ENCODE measurements at places on chromosomes 5 and 9.

- DNase-seq = no peak
- H3K4me1 ChIP-seq = peaks cover 41% of the 10 kb centered on the region
- peaks cover 6% of the 10 kb centered on the region for H3K27me3 ChIP-seq
- H3K36me3 ChIP-seq = no peaks in the 10 kb centered on the region
- H3K4me3 ChIP-seq = no peak overlapping the region
These were observed 180.4 kb upstream of the S1PR3 start for GRCh38 chr9:88810826-88811225.

DNA sequence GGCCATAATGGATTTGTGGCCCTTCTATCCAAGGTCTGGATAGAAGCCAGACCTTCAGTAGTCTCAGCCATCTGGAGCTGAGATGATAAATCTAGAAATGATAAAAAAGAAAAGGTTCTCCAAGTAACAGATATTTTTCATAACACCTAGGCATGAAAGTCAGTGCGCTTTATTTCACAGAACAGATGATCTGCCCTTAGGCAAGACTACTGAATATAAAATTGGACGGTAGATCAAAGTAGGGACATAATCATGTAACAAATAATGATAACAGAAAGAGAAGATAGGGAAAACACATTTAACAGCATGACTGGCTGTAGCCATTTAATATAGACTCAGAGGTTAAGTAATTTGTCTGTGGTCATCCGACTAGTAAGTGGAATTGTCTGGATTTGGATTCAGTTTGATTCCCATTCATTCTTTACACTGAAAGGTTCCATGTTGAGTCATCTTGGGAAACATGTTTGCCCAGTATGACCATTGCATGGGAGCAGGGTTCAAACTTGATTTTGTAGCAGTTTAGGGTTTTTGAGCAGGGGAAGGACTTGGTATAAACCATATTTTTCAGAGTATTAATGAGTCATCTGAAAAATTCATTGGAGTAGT lies 4.1 kb upstream of the CAVIN4 start:
- H3K4me1 ChIP-seq = no peaks in the 10 kb centered on the region
- no peak for DNase-seq
- no peak overlapping the region for H3K27ac ChIP-seq
- H3K36me3 ChIP-seq = peaks cover 17% of the 10 kb centered on the region
- no peak overlapping the region for H3K4me3 ChIP-seq

DNA sequence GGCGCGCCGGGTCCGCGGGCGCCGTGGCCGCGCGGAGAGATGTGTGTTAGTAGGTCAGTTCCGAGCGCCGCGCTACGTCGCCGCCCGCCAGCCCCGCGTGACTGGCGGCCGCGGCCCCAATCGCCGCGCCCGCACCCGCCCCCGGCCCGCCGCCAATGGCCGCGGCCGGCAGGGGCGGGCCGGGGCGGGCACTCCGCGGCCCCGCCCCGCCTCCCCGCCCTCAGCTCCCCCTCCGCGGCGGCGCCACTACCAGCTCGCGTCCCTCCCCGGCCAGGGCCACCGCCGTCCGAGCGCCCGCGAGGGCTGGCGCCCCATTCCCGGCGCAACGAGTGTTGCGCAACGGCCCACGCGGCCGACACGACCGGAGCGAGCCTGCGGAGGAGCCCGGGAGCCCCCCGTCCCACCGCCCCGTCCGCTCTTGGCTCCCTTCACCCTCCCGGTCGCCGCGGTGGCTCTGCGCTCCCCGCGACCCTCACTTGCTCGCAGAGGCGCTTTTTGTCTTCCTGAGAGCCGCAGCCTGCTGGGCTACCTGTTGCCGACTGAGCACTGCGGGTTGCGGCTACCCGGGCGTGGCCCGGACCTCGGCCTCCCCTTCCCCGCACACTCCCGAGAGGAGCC lies at the start of gene NFIL3:
NFIL3 (minus strand) TSS at position 48 of the 618 bp plus-strand sequence. CDS start 13,098 bp downstream, outside the sequence.
- peaks cover 36% of the 10 kb centered on the region for H3K4me1 ChIP-seq
- H3K4me3 ChIP-seq = peak within 1 kb of the TSS; percentile 99
- peak within 1 kb of the TSS; percentile 98 for H3K27ac ChIP-seq

GRCh38 chr9:132049323-132049882 lies 30.3 kb downstream of the MED27 start:
- H3K4me1 ChIP-seq = peaks cover 28% of the 10 kb centered on the region
- no peak overlapping the region for H3K4me3 ChIP-seq
- H3K27ac ChIP-seq = no peak overlapping the region
- H3K36me3 ChIP-seq = no peaks in the 10 kb centered on the region
- H3K27me3 ChIP-seq = no peaks in the 10 kb centered on the region

DNA sequence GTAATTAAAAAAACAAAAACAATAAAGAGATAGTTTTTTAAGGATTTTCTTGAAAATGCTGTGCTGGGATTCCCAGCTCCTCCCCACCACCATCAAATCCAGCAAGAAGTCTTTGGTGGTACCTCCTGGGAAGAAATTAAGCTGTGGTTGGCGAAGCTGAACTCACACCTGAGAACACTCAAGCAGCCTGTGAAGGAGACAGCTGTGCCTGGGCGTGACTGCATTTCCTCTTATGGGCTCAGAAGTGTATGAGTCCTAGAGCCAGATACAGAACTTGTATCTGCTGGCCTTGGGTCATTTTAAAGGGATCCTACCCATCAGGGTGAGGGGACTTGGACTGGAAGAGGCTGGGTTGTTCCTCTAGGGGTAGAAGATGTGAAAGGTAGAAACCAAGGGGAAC lies 561.2 kb upstream of the SGCD start:
- no peaks in the 10 kb centered on the region for H3K36me3 ChIP-seq
- no peak overlapping the region for H3K4me3 ChIP-seq
- no peak overlapping the region for H3K27ac ChIP-seq

- H3K36me3 ChIP-seq = no peaks in the 10 kb centered on the region
- no peak overlapping the region for H3K4me3 ChIP-seq
- no peak for DNase-seq
- H3K4me1 ChIP-seq = no peaks in the 10 kb centered on the region
These were observed 491.4 kb downstream of the LRRC70 start for GRCh38 chr5:63070001-63070400.

DNA sequence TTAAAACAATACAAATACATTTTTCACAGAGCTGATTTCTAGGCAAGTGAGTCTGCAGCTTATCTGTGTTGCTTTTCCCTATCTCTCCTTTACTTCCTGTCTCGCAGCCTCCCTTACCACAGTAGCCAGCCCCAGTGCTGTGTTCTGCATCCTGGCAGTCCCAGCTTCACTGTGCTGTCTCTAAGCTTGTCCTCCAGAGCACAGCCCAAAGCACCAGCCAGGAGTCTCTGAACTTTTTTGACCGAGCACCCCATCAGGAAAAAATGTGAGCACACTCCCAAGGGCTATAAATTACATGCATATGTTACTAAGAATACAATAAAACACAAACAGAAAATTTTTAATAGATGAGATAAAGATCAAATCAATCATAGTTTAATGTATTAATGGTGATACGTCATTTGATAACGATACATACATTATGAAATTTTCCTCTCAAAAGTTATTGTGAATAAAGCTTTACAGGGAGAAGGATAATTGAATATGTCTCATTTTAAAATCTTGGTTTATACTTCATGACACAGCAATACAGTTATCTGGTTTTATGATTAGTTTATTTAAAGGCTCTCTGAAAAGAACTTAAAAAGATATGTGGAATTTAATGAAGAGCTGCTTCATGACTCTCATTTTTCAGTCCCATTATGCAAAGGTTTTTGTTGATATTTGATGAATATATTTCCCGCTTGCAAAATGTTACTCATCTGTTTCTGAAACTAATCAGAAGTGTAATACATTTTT lies 7.3 kb upstream of the RHOBTB3 start:
- H3K27me3 ChIP-seq = no peaks in the 10 kb centered on the region
- H3K27ac ChIP-seq = peak overlapping the region; percentile 92
- H3K36me3 ChIP-seq = no peaks in the 10 kb centered on the region
- no peak overlapping the region for H3K4me3 ChIP-seq

GRCh38 chr9:133888048-133888808 lies 103.9 kb downstream of the VAV2 start:
- H3K36me3 ChIP-seq = peaks cover 1% of the 10 kb centered on the region
- H3K4me1 ChIP-seq = peaks cover 51% of the 10 kb centered on the region
- DNase-seq = no peak
- peak overlapping the region; percentile 66 for H3K27ac ChIP-seq
- H3K4me3 ChIP-seq = no peak overlapping the region

DNA sequence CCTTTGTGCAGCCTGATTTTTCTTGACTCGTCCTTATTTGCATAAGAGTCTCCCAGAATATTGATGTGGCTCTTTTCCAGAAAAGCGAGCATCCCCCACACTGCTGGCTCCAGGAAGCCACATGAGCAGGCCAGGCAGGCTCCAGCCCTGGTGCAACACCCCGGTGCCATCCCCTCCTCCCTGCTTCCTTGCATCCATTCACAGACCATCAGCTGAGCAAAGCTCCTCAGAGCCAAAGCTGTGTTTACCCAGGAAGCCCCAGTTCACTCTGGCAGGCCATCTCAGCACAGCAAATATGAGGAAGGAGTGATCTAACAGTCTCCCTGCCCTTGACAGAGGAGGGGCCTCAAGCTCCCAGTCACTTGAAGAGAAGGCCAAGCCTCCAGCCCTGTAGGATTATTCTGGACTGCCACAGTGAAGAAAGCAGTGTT lies 34.4 kb downstream of the INSYN2B start:
- no peaks in the 10 kb centered on the region for H3K27me3 ChIP-seq
- no peak for DNase-seq
- H3K4me1 ChIP-seq = peaks cover 16% of the 10 kb centered on the region
- H3K36me3 ChIP-seq = no peaks in the 10 kb centered on the region
- H3K4me3 ChIP-seq = no peak overlapping the region

DNA sequence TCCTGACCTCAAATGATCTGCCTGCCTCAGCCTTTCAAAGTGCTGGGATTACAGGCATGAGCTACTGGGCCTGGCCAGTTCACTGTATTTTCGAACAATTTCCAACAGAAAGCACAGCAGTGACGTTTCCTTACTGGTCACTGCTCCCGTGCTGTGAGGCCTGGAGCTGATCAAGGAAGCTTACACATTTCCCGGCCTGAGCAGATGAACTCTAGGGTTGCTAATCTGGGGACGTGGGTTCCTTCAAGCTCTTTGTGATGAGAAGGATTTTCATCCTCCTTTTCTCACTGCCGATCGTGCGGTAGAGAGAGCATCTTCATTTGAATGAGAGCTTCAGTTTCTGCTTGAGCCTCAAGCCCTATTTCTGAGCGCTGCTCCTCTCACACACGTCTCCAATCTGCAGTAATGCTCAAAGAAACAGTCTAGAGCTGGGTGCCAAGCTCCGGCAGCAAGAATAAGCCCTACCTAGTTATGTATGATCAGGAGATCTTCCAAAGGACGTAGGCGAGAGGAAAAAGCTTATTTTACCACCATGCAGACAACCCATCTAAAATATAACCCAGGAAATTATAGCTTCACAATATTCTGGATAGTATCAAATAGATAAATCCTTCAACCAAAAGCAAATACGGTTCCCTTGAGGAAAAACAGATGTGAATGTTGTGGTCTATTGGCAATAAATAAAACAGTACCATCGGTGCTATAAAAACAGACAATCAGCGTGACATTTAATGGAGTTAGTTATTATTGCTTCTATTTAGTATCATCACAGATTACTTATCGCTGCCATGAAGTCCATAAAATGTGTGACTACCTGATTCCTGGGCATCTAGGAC lies 7.3 kb upstream of the SPATA24 start:
- H3K36me3 ChIP-seq = peaks cover 15% of the 10 kb centered on the region
- no peak for DNase-seq

GRCh38 chr9:137412431-137412830 lies 10.5 kb downstream of the EXD3 start:
- peak overlapping the region; percentile 38 for H3K27ac ChIP-seq
- peaks cover 31% of the 10 kb centered on the region for H3K4me1 ChIP-seq
- no peaks in the 10 kb centered on the region for H3K27me3 ChIP-seq
- no peak overlapping the region for H3K4me3 ChIP-seq
- no peaks in the 10 kb centered on the region for H3K36me3 ChIP-seq

GRCh38 chr5:157952374-157952685 lies 93.4 kb upstream of the CLINT1 start:
- H3K27me3 ChIP-seq = peaks cover 5% of the 10 kb centered on the region
- H3K4me1 ChIP-seq = peaks cover 17% of the 10 kb centered on the region
- DNase-seq = no peak
- H3K4me3 ChIP-seq = no peak overlapping the region
- no peaks in the 10 kb centered on the region for H3K36me3 ChIP-seq

DNA sequence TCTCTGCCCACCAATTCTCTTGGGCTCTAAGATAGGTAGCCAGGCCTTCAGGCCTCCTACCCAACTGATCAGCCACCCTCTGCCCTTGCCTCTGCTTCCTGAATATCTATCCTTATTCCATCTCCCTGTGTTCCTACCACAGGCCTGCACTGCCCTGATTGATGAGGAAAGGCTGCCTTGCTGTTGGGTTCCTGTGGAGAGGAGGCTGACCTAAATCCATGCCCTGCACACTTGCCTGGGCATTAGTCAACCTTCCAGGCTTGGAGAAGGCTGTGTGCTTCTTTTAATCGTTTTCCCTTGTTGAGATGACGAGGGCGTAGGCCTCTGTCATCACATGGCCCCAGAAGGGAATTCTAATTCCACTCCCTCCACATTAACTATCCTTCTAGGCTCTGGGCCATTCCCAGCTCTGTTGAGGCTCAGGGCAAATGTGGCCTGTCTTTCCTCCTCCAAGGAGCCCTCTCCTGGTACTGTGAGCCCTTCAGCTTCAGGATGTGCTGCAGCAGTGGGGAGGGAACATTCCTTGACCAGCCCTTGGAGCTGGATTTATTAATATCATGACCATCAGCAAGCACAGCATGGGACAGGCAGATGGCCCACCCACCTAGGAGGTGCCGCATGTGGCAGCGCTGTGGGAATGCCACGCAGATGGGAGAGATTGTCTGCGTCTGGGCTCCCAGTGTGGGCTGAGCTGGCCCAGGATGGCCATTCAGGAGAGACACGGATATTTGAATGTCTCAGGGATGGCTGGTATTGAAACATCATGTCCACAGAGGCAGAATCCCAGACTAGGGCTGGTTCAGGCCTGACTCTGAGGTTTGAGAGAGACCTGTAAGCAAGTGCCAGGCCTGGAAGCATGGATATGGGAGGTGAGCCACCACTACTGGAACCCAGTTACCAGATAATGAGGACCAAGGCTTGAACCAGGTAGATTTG lies 40.9 kb downstream of the ANGPTL2 start:
- H3K27ac ChIP-seq = no peak overlapping the region
- DNase-seq = peak; percentile 73
- no peaks in the 10 kb centered on the region for H3K36me3 ChIP-seq
- no peak overlapping the region for H3K4me3 ChIP-seq
- no peaks in the 10 kb centered on the region for H3K27me3 ChIP-seq

DNA sequence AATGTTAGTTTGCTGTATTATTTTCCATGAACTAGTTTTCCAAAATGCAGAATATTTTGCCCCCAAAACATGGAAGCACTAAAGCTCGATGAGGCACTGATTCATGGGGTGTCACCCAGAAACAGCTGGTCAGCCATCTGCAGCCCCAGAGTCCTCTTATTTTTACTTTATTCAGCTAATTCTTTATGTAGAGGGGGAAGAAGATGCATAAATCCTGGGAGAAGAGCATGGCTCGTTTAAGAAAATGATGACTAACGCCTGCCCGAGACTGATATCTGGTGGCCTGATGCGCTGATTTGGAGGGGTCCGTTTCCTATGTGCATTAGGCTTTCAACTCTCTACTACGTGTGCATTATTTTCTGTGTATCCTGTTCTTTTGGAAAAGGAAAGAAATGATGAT lies 390.3 kb upstream of the MEF2C start:
- no peak overlapping the region for H3K4me3 ChIP-seq
- H3K27me3 ChIP-seq = no peaks in the 10 kb centered on the region
- peaks cover 12% of the 10 kb centered on the region for H3K4me1 ChIP-seq
- DNase-seq = no peak

- DNase-seq = no peak
- no peaks in the 10 kb centered on the region for H3K4me1 ChIP-seq
- no peaks in the 10 kb centered on the region for H3K36me3 ChIP-seq
- H3K4me3 ChIP-seq = no peak overlapping the region
- peaks cover 6% of the 10 kb centered on the region for H3K27me3 ChIP-seq
These were observed 4.6 kb downstream of the IFNE start for GRCh38 chr9:21477466-21477865.
